Suppressor macrophage treated with lipopolysaccharide for 4 hours (primary cell): ENCODE measurements at places on chromosomes 16 and 17.

- DNase-seq: peak; percentile 96
These were observed at the start of the genes KIAA0753 and TXNDC17 for GRCh38 chr17:6640536-6641246. KIAA0753 (minus strand) TSS chr17:6640711; CDS start chr17:6635103, 5,608 bp downstream. TXNDC17 (plus strand) TSS chr17:6641060; CDS start chr17:6641083, 23 bp downstream.

DNA sequence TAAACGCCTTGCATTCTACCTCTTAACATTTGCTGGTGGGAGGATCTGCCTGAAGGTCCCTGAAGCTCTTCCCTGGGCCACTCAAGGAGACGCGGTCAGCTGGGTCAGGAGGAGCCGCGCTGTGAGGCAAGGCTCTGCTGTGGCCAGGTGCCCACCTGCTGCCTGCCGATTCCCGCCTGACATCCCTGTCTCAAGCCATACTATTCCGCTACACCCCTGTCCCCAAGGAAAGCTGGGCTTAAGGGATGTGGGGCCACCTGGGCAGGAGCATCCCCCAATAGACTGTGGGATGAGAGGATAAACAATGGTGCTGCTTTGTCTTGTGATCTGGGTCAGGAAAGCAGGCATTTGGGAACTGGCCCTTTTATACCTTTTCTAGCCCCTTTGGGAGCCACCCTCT is 5.1 kb downstream of the TPPP3 start:
- DNase-seq: no peak

DNA sequence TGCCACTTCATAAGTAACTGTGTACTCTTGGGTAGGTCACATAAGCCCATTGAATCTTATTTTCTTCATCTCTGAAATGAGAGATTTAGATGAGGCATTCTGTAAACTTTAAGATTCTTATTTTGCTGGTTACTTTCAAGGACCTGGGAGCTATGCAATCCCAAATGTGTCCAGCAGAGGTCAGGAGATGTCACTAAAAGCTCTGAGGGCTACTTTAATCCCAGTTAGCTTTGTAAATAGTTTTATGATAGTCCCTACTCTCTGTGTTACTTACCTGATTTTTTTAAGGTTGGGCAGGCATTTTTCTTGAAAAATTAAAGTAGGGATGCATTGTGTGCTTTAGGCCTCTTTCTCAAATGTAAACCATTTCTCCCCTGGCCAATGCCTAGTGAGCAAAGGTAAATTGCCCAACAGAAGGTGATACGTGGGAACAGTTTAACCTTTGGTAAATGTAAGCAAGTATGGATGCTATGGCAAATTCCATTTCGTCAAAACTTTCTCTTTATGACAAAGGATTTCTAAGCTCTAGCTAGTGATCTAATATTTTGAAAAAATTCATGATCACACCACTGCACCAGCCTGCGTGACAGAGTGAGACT is 57.1 kb upstream of the WSB1 start:
- DNase-seq: peak; percentile 88

GRCh38 chr16:50928065-50928464 is 186.2 kb downstream of the CYLD start:
- DNase-seq: no peak

DNA sequence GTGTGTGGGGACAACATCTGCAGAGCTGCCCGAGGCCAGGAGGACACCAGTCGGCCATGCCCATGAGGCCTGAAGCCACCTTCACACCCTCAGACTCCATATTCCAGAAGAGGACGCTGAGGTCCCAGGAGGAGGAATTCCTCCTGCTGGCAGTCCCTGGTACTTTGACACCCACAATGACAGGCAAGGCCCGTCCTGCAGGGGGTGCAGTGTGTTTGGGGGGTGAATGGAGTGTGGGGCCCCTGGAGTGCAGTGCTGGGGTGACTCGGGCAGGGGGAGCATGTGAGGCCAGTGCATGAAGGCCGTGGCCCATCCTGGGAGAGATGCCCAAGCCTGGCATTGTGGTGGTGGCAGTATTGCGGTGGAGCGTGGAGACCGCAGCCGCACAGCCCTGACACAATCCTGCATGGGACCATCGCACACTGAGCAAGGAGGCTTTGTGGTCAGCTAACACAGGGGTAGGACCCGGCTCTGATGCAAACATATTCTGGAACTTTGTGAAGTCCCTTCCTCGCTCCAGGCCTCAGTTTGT is 52.2 kb downstream of the ZDHHC7 start:
- DNase-seq: no peak

- no peak for DNase-seq
These were observed 1.8 kb downstream of the EVPL start for GRCh38 chr17:76025294-76025693.

DNA sequence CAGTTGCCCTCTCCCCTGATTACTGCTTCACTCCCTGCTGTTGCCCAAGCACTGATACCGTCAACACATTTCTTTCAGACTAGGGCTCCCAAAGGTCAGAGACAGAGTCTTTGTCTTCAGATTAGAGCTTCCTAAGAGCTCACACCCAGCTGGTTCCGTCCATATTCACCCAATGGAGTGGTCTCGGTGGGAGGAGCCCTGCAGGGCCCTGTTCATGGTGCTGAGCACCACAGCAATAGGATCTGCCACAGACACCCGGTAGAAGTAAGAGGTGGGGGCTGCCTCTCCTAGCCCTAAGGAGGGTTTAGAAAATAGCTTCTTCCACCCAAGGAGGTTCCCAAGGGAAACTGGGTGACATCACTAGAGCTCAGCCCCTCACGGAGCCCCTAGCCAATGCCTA is 128.3 kb downstream of the CCDC144A start:
- no peak for DNase-seq

- no peak for DNase-seq
These were observed 130.6 kb upstream of the TOX3 start for GRCh38 chr16:52677501-52677900.

GRCh38 chr17:61404913-61405685 is 5.5 kb downstream of the TBX2 start:
- no peak for DNase-seq

DNA sequence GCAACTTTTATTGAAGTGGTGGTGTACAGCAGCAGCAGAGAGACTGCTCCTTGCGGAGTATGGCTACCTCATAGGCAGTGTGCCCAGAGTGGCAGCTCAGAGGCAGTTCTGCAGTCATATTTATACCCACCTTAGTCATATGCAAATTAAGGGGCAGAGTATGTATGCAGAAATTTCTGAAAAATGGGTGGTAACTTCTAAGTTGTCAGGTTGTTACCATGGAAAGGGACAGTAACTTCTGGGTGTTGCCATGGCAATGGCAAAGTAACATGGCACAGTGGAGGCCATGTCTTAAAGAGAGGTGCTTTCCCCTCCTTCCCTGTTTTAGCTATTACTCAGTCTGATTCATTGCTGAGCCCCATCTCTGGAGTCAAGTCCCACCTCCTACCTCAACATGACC is 53.4 kb downstream of the MEOX1 start:
- peak; percentile 85 for DNase-seq
